Fibroblast of villous mesenchyme (primary cell): ENCODE measurements at places on chromosomes 5 and 9. TPM values are rescaled to one million over a fixed set of nuclear protein-coding genes. Genes with fewer than 3 reads are reported as not detected.

The NOXA1 gene
- 0.32 TPM in 1 of 2 replicates, not detected in the other for total RNA-seq

The SLC2A6 gene
- total RNA-seq, result 35.4 and 41.9 TPM in 2 replicates

The UAP1L1 gene
- 16.0 and 31.2 TPM in 2 replicates for total RNA-seq

The ARHGEF39 gene
- total RNA-seq, result 0.97 and 3.0 TPM in 2 replicates

The HTR1A gene
- not detected in 2 replicates for total RNA-seq

The ACTBL2 gene
- 0.43 and 0.97 TPM in 2 replicates for total RNA-seq

The FOXD4L3 gene
- 0.32 TPM in 1 of 2 replicates, not detected in the other for total RNA-seq

The TXNDC8 gene
- not detected in 2 replicates for total RNA-seq

The CCNG1 gene
- total RNA-seq, result 228 and 319 TPM in 2 replicates

The LHX6 gene
- not detected in 2 replicates for total RNA-seq

The DMGDH gene
- total RNA-seq, result 4.5 and 6.9 TPM in 2 replicates

The GLRA1 gene
- not detected in 2 replicates for total RNA-seq

The ASTN2 gene
- total RNA-seq, result 3.9 and 5.6 TPM in 2 replicates

The TPPP gene
- under 0.01 TPM in 2 replicates for total RNA-seq

The MRNIP gene
- 9.0 and 13.0 TPM in 2 replicates for total RNA-seq

The MEGF9 gene
- 4.3 and 5.5 TPM in 2 replicates for total RNA-seq

The FCHO2 gene
- 11.9 and 16.8 TPM in 2 replicates for total RNA-seq

The TSSK1B gene
- total RNA-seq, result 0.43 and 0.64 TPM in 2 replicates

The IL17B gene
- total RNA-seq, result 1.3 TPM in 1 of 2 replicates, not detected in the other
